Stimulated activated CD4-positive, alpha-beta T cell treated with anti-CD3 and anti-CD28 coated beads, Interleukin-4, amount 100 ng/mL, for 1 hour (primary cell): ENCODE measurements at places on chromosomes 11 and 22.

- DNase-seq: no peak
Measured at GRCh38 chr11:117589063-117589462, 208.0 kb downstream of the DSCAML1 start.

- DNase-seq: peak; percentile 19
Measured at GRCh38 chr11:116851626-116852025, 14.2 kb upstream of the APOA1 start.

DNA sequence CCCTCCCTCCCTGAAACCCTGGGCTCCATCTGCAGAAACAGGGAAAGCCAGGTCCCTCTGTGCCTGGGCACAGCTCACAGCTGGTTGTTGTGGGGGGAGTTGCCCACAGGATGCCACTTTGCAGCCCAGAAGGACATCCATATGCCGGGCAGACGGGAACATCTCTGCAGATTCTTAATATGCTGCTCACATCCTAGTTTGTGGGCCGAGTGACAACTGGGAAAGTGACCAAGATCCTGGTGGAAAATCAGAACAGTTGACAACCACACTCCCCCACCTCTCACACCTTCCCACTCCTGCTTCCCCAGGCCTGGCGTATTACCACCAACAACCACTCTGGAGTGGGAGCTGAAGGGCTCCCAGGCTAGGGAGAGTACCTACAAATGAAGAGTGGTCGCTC, 7.3 kb upstream of the SCGB1A1 start:
- no peak for DNase-seq

DNA sequence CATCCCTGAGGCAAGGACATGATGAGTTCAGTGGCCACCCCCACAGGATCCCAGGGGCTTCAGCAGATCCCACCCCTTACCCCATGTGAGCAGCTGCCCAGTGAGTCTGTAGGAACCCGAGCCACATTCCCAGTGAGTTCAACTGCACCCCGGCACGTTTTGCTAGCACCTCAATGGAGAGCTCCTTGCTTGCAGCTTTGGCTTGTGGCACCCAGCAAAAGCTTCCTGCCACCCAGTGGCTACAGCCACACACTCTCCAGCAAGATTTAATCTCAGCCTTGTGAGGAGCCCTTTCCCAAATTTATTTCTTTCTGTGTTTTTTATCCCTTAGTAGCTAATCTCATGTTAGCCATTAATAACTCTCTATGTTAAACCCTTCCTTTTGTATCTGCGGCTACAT, 4.0 kb downstream of the SAA1 start:
- DNase-seq: no peak

DNA sequence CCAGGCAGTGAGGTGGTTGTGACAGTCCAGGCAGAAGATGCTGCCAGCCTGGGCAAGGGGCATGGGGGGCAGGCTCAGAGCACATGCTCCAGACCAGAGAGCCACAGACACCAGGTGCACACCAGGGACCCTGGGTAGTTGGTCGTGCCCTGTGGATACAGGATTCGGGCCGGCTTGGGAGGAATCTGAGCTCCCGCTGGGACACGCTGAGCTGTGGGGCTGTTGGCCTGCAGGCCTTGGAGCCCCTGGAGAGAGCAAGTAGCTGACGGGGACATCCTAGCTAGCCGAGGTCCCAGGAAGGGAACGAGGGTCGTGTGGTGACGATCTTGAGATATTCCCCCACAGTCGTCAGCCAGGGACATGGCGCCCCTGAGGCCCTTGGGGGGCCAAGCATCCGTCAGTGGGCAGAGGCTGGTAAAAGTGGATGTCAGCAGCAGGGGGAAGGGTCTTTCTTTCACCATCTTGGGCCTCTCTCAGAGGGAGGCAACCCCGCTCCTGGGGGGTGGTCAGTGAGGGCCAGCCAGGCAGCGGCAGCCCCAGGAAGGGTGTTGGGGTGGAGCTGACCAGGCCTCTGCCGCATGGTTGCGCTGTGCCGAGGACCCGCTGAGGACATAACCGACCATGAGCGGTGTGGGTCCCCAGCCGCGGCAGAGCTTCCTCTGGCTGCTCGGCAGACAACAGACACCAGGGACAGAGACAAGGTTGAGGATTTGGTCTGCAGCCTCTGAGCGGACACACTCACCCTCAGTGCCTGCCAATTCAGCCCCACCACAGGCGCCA, 44.0 kb downstream of the CDKN1C start:
- DNase-seq: no peak

DNA sequence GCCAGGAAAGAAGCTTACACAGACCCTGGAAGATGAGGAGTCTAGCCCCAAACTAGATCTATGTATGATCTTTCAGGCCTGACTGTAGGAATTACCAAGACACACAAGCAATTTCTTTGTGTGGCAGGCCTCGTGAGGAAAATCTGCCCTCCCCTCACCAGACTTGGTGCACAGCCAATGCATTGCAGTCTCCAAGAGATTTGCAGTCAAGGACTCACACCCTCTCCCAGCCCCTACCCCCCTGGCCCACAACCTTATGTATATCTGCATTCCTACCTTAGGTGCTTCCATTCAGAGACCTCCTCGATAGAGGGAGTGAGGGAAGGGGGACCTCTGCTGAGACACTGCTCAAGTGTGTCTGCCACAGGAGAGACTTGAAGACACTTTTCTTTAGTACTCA, 9.8 kb downstream of the OR8B12 start:
- DNase-seq: no peak

DNA sequence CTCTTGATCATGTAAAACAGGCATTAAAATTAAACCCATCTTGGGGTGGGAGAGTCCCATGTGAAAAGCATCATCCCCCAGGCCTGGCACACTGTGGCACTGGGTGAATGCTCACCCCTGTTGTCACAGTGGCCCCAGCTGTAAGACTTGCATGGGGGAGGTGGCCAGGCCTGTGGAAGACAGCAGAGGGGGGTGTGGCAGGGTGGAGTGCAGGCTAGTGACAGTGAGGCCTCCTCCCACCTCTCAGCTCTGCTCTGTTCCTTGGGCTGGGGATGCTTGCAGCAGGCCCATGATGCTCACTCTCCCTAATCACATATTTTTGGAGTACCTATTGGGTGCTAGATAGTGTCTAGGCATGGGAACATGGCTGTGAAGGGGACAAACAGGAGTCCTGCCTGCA, 10.1 kb upstream of the OSBPL5 start:
- no peak for DNase-seq

DNA sequence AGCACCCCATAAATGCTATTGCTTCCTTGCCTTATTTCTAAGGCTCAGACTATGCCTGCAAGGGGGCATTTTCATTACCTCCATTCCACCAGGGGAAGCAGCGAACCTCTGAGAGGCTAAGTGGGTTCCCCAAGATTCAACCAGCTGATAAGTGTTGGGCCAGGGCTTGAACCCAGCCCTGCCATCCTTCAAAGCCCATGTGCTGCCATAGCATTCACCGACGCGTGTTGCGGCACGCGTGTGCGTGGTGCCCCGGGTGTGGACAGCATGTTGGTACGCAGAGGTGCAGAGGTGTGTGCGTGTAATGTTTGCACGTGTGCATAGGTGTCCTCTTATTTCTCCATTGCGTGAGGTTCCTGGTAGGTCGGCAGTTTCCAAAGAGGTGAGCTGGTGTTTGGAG, 66.0 kb upstream of the PPARA start:
- DNase-seq: no peak

DNA sequence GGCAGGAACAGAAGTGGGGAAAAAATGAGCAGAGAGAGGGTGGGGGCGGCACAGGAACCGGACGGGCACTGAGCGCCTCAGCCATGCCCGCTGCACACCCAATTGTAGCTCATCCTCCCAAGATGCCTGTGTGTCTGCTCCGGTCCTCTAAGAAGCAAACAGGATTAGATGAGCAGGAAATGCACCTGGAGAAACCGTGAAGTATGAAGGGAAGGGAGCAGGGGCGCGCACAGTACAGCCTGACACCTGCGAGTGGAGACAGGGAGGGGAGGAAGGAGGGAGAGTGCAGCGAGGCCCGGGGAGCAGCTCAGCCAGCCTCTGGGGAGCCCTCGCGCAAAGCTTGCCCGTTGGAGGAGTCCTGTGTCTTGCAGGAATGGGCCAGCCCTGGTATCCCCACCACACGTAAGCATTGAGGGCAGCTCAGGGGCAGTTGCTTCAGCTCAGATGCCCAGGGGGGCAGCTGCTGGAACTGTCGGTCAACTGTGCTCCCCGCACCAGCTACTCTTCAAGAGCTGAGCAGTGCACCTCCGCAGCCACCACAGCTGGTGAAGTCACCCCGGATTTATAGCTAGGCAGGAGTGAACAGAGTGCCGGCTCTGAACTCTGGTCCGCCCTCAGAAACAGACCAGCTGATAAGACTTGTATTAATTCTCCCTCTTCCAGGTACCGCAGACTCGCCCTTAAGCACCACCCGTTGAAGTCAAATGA, 7.0 kb downstream of the DNAJB13 start:
- no peak for DNase-seq

DNA sequence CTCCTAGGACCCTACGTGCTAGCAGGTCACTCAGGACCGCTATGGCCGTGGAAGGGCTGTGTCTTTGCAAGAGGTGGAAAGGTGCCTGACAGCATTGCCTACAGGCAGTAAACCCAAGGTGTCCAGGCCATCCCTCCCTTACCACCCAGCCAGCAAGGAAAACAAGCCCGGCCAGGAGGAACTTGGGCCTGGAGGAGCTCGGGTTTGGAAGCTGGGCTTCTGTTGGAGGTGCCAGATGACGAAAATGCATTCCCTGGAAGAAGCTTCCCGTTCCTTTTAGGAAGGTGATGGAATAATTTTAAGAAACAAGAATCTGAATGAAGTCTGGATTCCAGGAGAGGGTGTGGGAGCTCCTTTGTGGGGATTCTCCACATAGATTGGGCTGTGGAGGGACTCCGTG, 23.6 kb downstream of the FBLN1 start:
- no peak for DNase-seq

DNA sequence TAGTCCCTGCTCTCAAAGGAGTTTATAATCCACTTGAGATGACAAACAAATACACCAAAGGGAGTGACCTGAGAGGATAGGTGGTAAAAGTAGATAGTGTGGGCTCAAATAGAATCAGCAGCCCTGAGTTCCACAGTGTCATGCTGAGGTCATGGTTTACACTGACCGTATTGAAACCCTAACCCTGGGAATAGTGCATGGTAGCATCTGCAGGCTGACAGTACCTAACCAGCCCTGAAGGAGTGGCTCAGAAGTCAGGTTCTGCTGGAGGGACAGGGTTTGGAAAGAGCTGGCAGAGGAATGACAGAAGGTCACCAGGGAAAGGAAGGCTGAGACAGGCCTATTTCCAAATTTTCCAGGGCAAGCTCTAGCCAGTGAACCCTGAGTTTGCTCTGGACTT, 9.2 kb upstream of the TMPRSS5 start:
- no peak for DNase-seq

DNA sequence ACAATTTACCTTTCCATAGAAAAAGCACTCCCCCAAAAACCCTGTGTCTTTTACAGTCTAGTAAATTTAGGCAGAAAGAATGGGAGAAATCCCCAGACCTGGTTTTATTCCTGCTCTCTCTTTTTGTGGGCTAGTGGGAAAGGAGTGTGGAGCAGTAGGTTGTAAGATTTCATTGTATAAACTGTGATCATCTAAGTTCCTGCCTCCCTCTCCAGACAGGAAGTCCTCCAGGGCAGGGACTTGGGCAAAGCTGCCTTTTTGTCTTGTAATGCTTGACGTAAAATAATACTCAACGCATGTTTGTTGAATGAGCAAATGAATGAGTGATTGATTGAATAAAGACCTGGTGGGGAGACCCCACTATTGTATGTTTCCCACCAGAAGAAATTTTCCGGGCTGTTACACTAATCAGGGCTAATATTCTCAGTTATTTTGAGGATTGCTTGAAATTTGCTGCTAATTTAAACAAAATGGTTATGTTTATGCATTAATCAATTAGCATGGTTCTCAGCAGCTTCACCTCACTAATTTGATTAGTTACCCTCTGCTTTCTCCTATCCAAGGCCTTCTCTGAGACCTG, 36.3 kb downstream of the CSNK2A3 start:
- DNase-seq: no peak

GRCh38 chr11:607971-608659, 7.6 kb downstream of the IRF7 start:
- DNase-seq: no peak

DNA sequence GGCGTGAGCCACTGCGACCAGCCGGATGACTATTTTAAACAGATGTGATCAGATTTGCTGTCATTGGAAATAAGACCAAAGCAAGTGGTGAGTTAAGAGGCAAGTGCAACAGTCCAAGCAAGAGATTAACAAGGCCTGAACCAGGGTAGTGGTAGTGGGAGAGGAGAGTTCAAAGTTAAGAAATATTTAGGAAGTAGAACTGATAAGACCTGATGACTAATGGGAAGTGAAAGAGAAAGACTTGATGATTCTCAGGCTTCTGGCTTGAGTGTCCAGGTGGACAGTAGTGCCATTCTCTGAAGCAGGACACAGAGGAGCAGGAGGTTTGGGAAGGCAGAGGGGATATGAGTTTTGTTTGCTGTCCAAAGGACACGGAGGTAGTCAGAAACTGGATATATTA, 7.2 kb downstream of the NDUFC2 start:
- DNase-seq: no peak

GRCh38 chr11:69535908-69536307, 54.4 kb downstream of the LINC01488 start:
- DNase-seq: no peak

DNA sequence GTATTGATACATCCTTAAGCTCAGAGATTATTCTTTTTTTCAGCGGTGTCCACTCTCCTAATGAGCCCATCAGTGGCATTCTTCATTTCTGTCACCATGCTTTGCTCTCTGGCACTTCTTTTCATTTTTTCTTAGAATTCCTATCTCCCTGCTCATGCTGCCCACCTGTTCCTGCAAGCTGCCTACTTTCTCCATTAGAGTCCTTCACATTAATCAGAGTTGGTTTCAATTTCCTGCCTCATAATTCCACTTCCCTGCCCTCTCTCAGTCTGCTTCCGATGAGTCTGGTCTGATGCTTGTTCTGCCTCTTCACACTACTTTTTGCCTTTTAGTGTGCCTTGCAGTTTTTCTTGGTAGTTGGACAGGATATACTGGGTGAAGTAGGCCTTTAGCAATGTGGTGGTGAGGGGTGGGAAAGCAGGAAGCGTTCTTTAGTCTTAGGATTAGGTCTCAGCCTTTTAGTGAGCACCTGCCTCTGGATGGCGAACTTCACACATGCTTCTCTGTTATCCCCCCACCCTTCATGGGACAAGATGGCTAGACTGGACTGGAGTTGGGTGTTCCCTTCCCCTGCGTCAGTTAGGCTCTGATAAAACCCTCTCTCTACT, 53.6 kb downstream of the CECR2 start:
- DNase-seq: no peak

DNA sequence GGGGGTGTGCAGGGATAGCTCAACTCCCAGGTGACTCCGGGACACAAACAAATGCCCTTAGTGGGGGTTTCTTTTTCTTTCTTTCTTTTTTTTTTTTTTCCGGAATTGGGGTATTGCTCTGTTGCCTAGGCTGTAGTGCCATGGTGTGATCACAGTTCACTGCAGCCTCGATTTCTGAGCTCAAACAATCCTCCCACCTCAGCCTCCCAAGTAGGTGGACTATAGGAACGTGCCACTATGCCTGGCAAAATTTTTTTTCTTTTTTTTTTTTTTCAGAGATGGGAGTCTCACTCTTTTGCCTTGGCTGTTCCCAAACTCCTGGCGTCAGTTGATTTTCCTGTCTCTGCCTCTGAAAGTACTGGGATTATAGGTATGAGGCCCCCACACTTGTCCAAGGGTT, 13.8 kb upstream of the ZNF280A start:
- no peak for DNase-seq

- no peak for DNase-seq
Measured at GRCh38 chr11:57340039-57340615, 2.0 kb downstream of the P2RX3 start.
